Activated CD4-positive, alpha-beta T cell treated with anti-CD3 and anti-CD28 coated beads for 36 hours (primary cell): ENCODE measurements at places on chromosomes 13 and 19. TPM values are rescaled to one million over a fixed set of nuclear protein-coding genes. Genes with fewer than 3 reads are reported as not detected.

Gene CPAMD8
- total RNA-seq, result 0.11 TPM

Gene FUT6
- not detected for total RNA-seq

Gene SIGLEC14
- not detected for total RNA-seq

Gene ONECUT3
- total RNA-seq, result not detected

Gene TMEM190
- not detected for total RNA-seq

Gene TTC9B
- total RNA-seq, result not detected

Gene MCEMP1
- not detected for total RNA-seq

Gene HRC
- total RNA-seq, result not detected

Gene ZNF497
- 1.1 TPM for total RNA-seq

- no peaks in the 10 kb centered on the region for H3K36me3 ChIP-seq
- no peak overlapping the region for H3K27ac ChIP-seq
- DNase-seq, result no peak
- no peak overlapping the region for H3K4me3 ChIP-seq
- no peaks in the 10 kb centered on the region for H3K4me1 ChIP-seq
- H3K27me3 ChIP-seq, result no peaks in the 10 kb centered on the region
Observed at GRCh38 chr13:71096421-71096820, 770.6 kb downstream of the DACH1 start.

GRCh38 chr13:77896536-77896935 lies 22.1 kb downstream of the EDNRB start:
- H3K27me3 ChIP-seq, result peaks cover 5% of the 10 kb centered on the region
- no peaks in the 10 kb centered on the region for H3K36me3 ChIP-seq

DNA sequence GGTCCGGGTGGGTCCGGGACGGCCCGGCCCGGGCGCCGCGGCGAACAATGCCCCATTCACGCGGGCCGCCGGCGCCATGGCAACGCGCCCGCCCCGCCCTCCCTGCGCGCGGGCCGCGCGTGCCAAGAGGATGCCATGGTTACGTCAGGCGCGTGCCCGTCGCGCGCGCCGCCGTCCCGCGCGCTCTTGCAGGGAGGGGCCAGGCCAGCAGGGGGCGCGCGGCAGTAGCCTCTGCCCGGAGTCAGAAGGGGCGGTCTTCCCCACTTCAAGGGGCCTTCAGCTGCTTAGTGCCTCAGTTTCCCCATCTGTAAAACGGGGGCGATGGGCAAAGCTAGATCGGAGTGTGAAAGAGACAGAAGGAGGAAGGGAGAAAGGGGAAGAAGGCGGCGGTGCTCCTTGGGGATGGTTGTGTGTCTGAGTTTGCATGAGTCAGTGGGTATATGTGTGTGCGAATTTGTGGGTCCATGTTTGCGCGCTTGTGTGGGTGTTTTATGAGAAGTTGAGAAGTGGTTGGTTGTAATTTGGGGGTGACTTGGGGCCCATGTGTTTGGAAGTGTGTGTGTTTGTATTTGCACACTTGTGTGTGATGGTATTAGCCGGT lies 11.6 kb upstream of the NFIX start:
- no peaks in the 10 kb centered on the region for H3K36me3 ChIP-seq
- no peak overlapping the region for H3K27ac ChIP-seq
- no peaks in the 10 kb centered on the region for H3K4me1 ChIP-seq

DNA sequence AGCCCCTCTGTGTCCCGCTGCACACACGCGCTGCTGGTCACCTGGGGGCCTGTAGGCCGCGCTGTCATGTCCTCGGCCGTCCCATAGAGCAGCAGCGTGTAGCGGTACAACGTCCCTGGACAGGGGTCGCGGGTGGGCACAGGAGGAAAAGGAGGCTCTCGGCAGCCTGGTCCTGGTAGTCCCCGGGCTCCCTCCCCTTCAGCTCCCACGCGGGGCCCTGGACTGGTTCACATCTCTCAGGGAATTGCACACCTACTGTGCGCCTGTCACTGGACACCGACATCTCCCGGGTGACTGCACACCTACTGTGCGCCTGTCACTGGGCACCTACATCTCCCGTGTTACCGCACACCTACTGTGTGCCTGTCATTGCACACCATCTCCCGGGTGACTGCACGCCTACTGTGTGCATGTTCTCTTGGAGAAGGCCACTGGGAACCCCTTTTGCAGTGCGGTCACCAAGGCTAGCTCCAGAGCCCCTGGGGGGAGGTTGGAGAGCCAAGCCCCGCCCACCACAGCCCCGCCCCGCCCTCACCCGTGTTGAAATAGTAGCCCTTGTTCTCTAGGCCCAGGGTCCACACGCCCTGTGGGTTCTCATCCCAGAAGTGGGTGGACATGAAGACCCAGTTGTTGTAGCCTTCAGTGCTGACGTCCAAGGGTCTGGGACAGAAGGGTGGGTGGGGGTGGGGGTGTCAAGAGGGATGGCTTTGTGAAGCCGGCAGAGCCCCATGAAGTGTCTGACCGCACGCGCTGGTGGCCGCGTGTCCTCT lies 3.5 kb upstream of the C19orf25 start:
- peaks cover 2% of the 10 kb centered on the region for H3K4me1 ChIP-seq
- H3K27ac ChIP-seq, result no peak overlapping the region
- H3K27me3 ChIP-seq, result no peaks in the 10 kb centered on the region
- no peak for DNase-seq

DNA sequence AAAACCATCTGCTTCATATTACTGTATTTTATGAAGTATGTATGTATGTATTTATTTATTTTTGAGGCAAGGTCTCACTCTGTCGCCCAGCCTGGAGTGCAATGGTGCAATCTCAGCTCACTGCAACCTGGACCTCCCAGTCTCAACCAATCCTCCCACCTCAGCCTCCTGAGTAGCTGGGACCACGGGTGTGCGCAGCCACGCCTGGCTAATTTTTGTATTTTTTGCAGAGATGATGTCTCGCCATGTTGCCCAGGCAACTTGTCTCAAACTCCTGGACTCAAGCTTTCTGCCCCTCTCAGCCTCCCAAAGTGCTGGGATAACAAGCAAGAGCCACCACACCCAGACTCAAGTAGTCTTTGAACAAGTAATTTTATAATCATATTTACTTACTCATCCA lies 5.5 kb downstream of the KATNAL1 start:
- no peak overlapping the region for H3K27ac ChIP-seq
- no peak for DNase-seq
- H3K4me1 ChIP-seq, result peaks cover 20% of the 10 kb centered on the region
- H3K36me3 ChIP-seq, result no peaks in the 10 kb centered on the region

DNA sequence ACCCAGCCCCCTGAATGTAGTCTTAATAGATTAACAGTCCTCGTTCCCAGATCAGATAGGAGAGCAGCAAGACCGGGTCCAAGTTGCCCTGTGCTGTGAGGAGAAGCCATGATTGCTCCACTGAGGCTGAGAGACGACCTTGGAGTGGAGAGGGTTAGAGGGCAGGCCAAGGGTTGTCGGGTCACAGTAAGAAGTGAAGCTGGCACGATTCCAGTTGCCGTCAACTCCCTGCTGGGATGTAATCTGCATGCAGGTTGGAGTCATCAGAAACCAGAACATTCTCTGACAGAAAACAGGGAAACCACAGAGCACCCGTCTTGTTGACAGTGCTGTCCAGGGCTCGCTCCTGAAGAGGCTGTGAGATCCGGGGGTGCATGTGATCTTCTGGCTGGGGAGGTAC lies 19.0 kb upstream of the ATP11A start:
- H3K27ac ChIP-seq, result no peak overlapping the region
- no peaks in the 10 kb centered on the region for H3K27me3 ChIP-seq
- H3K4me3 ChIP-seq, result no peak overlapping the region
- H3K36me3 ChIP-seq, result no peaks in the 10 kb centered on the region
- DNase-seq, result no peak

GRCh38 chr13:79245937-79246577 lies 160.0 kb downstream of the RBM26 start:
- no peak overlapping the region for H3K4me3 ChIP-seq
- H3K36me3 ChIP-seq, result no peaks in the 10 kb centered on the region
- DNase-seq, result no peak
- no peaks in the 10 kb centered on the region for H3K4me1 ChIP-seq
- no peak overlapping the region for H3K27ac ChIP-seq

- peak overlapping the region; percentile 13 for H3K27ac ChIP-seq
- H3K4me3 ChIP-seq, result peak overlapping the region; percentile 6
- H3K27me3 ChIP-seq, result no peaks in the 10 kb centered on the region
- peaks cover 47% of the 10 kb centered on the region for H3K36me3 ChIP-seq
Observed at GRCh38 chr19:48615231-48616040, 560 bp upstream of the FAM83E start.

DNA sequence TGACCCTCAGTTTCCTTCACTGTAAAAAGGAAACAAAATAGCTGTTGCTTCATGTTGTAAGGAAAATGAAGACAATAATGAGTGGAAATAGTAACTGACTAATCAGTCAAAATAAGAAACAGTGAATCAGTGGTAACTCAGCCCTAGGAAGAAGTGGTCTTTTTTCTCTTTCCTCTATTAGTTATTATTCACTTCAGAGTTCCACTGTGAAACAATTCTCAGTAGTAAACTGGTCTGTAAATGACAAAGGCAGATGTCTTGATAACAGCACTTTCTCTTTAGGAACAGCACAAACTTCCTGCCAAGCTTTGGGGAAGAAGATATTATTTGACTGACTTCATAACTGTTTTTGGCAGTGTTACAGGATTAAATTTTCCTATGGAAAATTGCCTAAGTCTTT lies 600.5 kb upstream of the KLHL1 start:
- H3K36me3 ChIP-seq, result no peaks in the 10 kb centered on the region
- DNase-seq, result no peak
- H3K4me3 ChIP-seq, result no peak overlapping the region
- H3K27ac ChIP-seq, result no peak overlapping the region

DNA sequence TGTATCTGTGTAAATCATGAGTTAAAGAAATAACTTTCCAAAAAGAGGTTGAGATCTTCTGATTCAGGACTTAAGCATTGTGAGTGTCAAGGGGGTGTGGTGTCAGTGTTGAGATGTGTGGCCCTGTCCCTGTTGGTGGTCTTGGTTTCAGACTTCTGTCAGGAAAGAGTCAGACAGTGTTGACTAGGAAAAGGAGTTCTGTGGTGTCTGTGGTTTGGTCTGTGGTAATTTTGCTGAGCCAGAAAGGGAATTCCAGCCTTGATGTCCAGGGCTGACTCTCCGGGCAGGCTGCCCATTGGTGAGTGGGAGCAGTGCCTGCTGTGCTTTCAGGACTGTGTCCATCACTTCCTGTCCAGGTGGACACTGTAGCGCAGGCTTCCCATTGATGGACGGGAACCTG lies 39.8 kb upstream of the IGFL4 start:
- H3K4me3 ChIP-seq, result no peak overlapping the region
- peaks cover 8% of the 10 kb centered on the region for H3K4me1 ChIP-seq
- no peak overlapping the region for H3K27ac ChIP-seq
- DNase-seq, result no peak
- peaks cover 2% of the 10 kb centered on the region for H3K36me3 ChIP-seq

DNA sequence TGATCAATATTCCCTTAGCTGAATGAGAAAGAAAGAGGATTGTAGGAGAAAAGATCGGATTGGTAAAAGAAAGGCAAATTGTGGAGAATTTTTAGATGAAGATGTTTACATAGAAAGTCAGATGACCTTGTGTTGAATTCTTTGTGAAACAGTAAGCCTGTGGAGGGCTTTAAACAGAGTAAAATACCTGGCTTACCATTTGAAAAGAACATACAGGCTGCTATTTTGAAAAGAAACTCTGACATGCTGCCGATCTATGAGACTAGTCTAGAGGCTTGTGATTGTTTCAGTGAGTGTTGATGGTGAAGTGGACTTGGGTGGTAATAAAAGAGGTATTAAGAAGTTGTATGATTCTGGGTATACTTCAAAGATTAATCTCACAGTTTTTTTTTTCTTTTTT lies 938.9 kb upstream of the PRR20A start:
- H3K27me3 ChIP-seq, result no peaks in the 10 kb centered on the region
- H3K27ac ChIP-seq, result no peak overlapping the region
- H3K36me3 ChIP-seq, result no peaks in the 10 kb centered on the region

DNA sequence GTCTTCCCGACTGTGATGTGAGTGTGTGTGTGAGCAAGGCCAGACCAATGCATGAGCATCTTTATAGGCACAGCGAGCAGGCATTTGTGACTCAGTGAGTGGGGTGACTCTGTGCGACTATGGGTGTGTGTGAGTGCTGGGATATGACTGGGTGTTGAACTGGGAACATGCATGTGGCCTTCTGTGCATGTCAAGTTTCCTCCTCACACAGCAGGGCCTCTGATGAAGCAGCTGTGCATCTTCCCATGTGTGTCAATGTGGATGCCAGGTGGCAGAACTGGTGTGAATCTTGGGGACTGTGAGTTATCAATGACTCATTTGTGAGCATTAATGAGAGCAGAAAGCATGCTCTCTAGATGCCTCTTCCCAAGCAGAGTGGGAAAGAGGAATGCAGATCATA lies 12.1 kb upstream of the LGALS14 start:
- H3K27ac ChIP-seq, result no peak overlapping the region
- DNase-seq, result peak; percentile 39
- no peaks in the 10 kb centered on the region for H3K36me3 ChIP-seq
- peaks cover 18% of the 10 kb centered on the region for H3K27me3 ChIP-seq
- H3K4me3 ChIP-seq, result no peak overlapping the region
- peaks cover 7% of the 10 kb centered on the region for H3K4me1 ChIP-seq
